Activated CD4-positive, alpha-beta T cell treated with anti-CD3 and anti-CD28 coated beads, Interleukin-2, Interleukin-4, amounts not matched to agents 100 ng/mL and 50 ng/mL, durations not matched to agents 16 hours and 8 hours (primary cell): ENCODE measurements at places on chromosomes 16 and 17.
A peak's percentile ranks its signal among the peaks of the same experiment; 100 is the strongest.

GRCh38 chr17:21301593-21302550 is 17.4 kb downstream of the MAP2K3 start:
- no peak for DNase-seq

DNA sequence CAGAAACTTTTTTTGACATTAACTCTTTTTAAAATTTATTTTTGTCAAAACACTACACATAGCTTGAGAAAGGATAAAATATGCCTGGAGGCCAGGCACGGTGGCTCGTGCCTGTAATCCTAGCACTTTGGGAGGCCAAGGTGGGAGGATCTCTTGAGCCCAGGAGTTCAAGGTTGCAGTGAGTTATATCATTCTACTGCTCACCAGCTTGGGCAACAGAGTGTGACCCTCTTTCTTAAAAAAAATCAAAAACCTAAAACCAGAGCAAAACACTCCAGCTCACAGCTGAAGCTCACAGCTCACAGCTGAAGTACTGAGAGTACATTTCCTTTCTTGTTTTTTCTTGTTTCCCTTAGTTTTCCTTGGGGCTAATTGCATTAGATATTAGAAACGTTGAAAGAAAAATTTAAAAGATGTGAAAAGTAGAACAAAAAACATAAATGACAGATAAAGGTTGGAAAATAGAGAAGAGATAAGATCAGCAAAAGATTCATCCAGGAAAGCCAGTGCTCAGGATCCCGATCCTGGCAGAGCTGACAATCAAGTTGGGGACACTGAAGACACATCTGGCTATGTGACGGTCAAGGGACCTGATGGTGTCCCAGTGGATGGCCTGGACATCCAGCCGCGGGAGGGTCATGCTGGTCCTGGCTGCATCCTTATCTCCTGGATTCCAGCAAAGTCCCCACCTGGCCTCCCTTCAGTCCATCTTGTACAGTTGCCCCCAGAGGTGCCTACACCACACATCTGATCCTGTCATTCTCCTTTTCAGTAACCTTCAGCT is 9.8 kb downstream of the CHST6 start:
- DNase-seq: no peak

DNA sequence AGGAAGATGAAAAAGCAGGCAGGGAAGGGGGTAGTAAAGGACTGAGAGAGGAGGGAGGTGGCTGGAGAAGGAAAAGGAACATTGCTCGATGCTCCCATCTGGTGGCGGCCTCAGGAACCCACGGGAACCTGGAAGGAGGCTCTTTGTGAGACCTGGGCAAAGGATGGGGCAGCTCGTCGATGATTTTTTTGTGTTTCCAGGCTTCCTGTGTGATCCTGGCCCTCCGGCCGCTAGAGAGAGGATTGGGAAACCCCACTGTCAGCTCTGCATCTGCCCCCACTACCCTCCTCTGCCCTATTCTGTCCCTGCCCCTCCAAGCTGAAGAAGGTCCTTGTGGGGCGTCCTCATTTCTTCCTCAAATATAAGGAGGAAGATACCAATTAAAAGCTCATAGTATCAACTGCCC is 6.6 kb downstream of the WFIKKN2 start:
- DNase-seq: peak; percentile 44

DNA sequence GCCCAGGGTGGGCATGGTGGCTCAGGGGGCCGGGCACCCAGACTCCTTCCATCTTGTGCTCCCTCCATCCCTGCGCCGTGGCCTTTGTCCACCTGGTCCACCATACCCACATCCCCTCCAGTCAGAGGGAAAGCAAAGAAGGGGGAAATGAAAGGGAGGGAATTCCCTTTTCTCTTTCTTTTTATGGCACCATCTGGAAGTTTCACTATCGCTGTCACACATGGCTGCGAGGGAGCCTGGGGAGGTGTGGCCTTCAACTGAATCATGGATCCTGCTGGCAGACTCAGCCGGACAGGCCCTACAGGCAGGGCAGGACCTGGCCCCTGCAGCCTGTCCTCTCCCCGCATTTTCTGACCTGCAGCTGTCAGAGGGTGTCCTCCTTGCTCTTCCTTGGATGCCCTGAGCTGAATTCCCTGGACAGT is 6.2 kb downstream of the SLC12A3 start:
- DNase-seq: no peak

DNA sequence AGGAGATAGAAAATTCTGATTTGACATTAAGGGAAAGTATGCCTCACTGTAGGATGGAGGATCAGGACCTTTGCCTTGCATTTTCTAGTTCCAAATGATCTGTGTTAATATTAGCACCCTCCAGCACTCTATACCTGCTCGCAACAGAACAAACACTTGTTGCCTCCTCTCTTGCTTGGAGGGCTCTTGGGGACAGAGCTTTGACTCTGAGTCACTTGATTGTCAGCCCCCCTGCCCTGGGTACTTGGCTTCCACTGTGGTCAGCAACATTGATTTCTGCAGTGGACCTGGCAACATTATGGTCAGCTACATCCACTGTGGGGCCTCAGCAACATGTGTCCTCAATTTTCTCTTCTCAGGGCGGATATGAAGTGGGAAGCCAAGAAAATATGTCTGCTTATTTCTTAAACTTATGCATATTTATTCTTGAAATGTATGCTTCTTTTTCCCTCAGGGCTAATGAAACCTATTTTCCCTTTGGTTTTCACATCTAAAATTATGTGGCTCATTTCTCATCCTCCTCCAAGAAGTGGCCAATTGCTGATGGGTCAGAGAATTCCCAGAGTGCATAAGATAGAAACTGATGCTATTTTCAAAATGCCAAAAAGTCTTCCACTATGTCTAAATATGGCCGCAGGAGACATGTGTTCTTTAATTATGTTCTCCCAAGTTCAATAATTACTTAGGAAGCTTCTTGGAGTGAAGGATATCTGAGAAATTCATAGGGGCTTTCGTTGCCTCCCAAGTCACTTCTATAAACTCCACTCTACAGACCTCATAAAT is 94.6 kb upstream of the SMIM36 start:
- no peak for DNase-seq

DNA sequence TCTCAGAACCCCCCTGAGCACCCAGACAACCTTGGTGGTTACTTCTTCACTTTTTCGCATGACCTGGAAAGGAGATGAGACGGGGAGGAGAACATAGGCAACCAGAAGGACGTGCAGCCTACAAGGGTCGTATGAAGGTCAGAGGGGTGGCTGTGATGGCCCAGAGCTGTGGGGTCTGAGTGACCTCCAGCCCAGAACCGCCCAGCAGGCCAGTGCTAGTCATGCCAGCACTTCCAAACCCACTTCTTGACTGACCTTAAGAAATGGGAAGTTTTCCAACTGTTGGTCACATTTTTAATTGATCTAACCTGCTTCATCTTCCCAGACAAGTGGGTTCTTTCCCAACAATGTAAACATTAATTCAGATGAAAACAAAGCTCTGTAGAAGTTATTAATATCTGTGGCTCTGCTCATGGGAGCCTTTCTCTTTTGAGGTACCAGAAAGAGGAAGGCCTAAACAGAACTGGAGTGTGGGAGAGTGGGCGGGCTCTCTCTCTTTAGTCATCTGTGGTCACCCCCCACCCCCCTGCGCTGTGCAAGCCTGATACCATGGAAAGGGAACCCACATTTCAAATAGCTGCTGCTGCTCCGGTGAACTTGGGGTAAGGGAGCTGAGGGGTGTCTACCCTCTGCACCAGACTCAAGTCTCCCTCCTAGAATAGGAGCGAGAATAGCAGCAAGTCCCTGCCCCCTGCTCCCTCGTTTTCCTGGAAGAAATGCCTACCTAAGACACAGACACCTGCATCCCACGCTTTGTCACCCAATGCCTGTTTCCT is 101.6 kb downstream of the RAB11FIP4 start:
- peak; percentile 56 for DNase-seq

GRCh38 chr16:49858200-49859124 is 2.5 kb upstream of the ZNF423 start:
- no peak for DNase-seq

GRCh38 chr16:397736-398332 is 835 bp downstream of the NME4 start:
- no peak for DNase-seq

GRCh38 chr17:45854209-45854608 is 9.5 kb downstream of the SPPL2C start:
- DNase-seq: no peak

- DNase-seq: no peak
Observed at GRCh38 chr16:71373073-71373472, 14.6 kb downstream of the CALB2 start.

GRCh38 chr16:48378836-48379235 is 6.4 kb downstream of the SIAH1 start:
- DNase-seq: no peak

DNA sequence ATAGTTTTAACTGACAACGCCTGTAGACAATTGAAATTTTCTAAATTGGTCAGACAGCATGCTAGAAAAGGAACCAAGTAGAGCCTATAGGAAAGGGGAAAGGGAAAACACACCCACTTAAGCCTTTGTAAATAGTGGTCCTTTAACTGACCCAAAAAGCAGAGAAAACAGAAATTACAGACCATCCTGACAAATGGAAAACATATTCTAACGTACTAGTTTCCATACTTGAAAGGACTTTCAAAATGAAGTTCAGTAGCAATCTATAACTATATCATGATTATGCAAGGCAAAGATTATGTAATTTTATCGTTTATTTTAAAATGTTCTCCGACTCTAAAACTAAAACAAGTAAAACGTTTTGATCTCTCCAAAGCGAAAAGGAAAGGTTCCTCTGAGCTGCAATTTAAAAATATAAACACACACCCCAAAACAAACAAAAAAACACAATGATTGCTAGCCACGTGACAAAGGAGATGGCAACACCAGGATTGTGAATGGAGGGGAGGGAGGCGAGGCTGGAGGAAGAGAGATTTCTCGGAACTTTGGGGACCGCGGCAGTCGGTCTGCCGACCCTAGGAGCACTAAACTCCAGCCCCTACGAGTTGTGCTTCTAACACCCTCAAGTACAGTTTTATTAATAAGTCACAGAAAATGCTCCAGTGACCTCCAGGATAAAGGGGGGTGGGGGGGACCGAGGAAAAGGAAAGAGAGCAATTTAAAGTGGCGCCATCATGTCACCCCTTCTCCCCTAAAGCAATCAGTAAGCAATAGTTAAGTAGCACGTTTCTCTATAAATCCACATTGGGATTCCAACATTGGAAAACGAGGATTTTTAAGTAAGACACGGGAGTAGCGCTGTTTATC is 1.7 kb downstream of the KANSL1 start:
- peak; percentile 53 for DNase-seq

- DNase-seq: peak; percentile 67
Observed at GRCh38 chr17:47660064-47660492, 10.4 kb downstream of the KPNB1 start.

GRCh38 chr16:13372421-13372820 is 471.0 kb downstream of the SHISA9 start:
- no peak for DNase-seq

GRCh38 chr17:74637926-74638325 is 14.4 kb upstream of the CD300E start:
- DNase-seq: no peak

- DNase-seq: no peak
Observed at GRCh38 chr17:44677136-44677535, 12.4 kb downstream of the CCDC43 start.

GRCh38 chr17:10633738-10634379 is 23.2 kb downstream of the MYH3 start:
- no peak for DNase-seq
